ENCODE measurements at places on chromosomes 12 and 14.

DNA sequence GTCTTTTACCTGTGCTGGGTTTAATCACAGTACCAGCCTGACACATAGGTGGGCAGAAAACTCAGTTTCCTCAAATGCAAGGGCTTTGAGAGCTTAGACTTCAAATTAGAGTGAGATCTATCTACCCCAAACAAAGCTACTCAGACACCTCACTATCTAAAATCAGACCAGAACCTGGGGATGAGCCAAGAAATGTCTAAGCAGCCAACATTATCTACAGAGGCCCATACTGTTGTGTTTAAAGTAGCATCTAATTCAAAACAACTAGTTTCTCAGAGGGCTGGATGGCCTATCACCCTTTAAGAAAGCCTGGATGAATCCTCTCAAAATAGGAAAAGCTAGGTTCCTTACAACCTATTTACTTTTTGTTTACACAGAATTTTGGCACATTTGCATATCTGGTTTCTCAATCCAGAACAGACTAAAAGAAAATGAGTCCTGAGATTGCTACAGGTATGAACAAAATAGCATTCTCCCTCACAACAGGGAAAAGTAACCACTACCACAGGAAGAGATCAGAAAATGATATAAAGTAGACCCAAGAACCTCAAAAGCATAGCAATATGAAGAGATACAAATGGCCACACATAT, 142.4 kb downstream of the ZFP36L1 start:
- DNase-seq: no peak

DNA sequence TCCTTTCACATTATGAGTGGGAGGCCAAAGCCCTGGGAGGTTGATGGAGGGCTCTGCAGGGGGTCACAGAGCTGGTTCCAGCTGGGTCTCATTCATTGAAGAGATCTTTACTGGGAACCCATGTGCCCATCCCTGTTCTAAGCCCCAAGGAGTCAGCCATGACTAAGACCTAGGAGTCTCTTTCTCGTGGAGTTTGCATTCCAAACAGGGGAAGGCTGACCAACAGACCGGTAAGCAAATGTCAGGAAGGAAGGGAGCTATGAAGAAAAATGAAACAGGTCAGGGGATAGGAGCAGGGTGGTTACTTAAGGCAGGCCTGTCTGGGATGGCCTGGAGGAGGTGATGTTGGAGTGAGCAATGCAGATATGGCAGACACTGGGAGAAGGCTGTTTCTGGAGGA, 31.5 kb downstream of the SYNDIG1L start:
- DNase-seq: no peak

DNA sequence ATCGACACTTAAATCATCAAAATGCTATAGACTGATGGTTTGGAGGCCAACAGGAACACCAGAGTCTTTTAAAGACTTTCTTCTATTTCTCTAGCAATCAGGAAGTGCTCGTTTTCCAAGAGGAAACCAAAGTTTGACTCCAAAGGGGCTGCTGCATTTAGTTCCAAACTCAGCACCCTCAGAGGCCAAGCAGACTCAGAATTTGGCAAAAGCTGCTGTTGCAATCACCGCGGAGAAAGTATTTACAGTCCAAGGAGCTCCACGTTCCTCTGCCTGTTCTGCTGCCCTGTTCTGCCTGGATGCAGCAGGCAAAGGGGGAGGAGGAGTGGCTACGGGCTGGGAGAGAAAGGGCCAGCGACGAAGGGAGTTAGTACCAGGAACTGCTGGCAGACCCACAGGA, 325.1 kb downstream of the BCL11B start:
- peak; percentile 55 for DNase-seq

DNA sequence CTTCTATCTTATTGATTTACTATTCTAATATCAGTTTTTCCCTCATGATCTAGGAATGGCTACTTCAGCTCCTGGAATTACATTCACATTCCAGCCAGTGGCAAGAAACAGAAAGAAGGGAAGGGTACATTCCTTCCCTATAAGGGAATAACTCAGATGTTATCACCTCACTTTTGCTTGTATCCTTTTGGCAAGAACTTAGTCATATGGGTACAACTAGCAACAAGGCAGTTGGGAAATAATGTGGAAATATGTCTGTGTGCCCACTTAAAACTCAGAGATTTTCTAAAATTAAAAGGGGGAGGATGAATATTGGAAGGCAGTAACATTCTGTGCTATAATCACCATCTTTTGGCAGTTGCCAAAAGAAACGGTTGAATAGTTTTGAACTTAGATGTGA, 85.6 kb downstream of the MSRB3 start:
- DNase-seq: peak; percentile 46

DNA sequence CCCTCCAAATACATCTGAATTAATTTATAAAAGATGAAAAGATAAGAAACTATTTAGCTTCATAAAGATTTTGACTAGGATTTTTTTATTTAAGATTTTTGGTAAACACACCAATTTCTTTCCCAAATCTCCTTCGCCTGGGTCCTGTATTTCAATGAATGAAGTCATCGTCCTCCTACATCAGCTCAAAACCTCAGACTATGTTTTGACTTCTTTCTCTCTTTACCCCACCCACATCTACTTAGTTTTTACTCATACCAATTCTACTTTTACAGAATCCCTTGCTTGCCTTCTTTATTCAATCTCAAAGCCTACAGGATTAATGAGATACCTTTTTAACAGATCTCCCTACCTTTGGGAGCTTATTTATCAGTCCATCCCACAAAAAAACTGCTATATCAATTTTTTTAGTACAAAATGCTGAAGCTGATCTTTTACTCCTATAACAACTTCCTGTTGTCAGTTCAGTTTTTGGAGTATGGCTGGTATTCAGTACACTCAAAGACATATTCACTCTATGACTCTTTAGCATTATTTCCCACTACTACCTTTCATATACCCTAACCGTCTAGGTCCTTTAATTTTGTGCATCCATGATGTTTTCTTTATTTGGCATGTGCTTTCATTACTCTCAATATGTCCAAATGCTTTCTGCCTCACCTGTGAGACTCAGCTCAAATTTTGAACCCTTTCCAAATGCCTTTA, 18.7 kb upstream of the CCDC91 start:
- DNase-seq: no peak

DNA sequence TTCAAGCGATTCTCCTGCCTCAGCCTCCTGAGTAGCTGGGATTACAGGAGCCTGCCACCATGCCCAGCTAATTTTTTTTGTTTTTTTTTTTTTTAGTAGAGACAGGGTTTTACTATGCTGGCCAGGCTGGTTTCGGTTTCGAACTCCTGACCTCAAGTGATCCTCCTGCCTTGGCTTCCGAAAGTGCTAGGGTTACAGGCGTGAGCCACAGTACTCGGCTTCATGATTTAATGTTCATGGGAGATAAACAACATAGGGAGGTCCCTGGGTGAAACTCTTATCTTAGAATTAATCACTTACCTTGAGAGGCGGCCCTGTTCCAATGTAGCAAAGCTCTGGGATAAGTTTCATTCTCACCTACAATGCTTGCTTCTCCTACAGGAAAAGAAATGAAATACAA, 48.3 kb downstream of the SEL1L start:
- no peak for DNase-seq

- no peak for DNase-seq
Observed at GRCh38 chr12:46977871-46978375, 101.5 kb upstream of the PCED1B start.

DNA sequence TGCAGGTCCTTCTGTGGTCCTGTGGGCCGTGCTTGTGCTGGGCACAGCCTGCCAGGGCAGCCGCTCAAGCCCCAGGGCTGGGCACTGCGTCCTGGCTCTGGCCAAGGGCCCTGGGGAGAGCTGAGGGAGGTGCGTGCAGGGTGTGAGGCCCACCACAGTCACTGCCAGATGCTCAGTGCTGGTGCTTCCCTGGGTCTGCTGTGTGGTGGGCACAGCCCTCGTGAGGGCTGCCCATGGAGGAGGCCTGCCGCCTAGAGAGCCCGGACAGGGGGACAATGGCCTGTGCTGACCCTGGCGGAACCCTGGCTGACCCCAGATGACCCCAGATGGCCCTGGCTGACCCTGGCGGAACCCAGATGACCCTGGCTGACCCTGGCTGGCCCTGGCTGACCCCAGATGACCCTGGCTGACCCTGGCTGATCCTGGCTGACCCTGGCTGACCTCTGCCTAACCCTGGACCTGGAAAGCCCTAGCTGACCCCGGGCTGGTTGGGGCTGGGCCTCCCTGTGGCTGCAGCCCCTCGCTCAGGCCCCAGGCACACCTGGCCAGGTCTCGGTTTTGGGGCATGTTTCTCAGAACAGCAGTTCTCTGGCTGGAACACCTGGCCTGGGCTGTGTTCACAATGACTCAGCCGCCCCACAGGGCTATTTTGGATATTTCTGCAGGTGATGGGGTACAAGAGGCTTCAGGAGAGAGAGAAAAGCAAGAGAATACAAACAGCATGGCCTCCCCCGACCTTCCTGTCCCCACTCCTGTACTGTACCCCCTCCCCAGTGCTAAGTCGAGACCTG, 55.4 kb downstream of the TMEM121 start:
- DNase-seq: no peak

DNA sequence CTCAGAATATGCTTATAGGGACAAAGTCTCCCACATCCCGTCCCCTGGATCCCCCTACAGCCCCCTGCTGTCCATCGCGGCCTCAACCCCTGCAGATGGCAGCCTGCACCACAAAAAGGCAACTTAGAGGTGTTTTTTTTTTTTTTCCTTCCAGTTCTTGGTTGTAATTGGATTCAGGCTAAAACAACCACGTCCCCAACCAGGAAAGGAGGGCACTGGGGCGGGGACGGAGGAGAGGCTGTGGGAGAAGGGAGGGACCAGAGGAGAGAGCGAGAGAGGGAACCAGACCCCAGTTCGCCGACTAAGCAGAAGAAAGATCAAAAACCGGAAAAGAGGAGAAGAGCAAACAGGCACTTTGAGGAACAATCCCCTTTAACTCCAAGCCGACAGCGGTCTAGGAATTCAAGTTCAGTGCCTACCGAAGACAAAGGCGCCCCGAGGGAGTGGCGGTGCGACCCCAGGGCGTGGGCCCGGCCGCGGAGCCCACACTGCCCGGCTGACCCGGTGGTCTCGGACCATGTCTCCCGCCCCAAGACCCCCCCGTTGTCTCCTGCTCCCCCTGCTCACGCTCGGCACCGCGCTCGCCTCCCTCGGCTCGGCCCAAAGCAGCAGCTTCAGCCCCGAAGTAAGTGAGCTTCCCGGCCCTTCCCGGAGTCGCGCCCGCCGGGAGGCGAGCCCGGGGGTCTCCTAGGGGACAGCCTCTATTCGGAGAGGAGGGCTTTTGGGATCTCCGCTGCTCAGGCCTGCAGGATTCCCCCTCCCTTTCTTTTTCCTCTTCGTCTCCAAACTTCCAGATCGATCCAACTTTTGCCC, at the start of gene MMP14:
Gene MMP14 (plus strand): TSS at position 285 of the 813 bp plus-strand sequence. CDS start 233 bp downstream, at position 518.
- peak; percentile 93 for DNase-seq

GRCh38 chr14:64069634-64070359, 217.0 kb downstream of the SYNE2 start:
- no peak for DNase-seq

GRCh38 chr14:68757618-68758081, 35.2 kb downstream of the ZFP36L1 start:
- peak; percentile 59 for DNase-seq

GRCh38 chr14:51658441-51659173, 6.9 kb downstream of the FRMD6 start:
- no peak for DNase-seq

- DNase-seq: no peak
Observed at GRCh38 chr12:2533036-2533435, 261.7 kb upstream of the FKBP4 start.

DNA sequence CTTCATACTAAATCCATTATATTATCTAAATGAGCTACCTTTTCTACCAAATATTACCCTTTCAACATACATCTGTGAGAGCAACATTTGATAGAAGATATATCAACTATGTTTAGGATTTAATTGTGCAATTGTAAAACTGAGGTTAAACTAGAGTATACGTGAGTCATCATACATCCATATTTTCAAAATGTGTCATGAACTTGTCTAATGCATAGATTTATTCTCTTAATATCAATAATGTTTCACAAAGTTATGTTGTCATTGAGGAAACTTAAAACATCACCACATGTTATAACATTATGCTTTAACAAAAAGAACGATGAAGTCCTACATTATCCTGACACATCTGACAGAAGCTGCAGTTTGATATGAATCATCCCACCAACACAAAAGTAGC, 645.5 kb upstream of the NOVA1 start:
- DNase-seq: peak; percentile 47

- DNase-seq: peak; percentile 83
Observed at GRCh38 chr12:89450907-89451306, 73.7 kb downstream of the GALNT4 start.

DNA sequence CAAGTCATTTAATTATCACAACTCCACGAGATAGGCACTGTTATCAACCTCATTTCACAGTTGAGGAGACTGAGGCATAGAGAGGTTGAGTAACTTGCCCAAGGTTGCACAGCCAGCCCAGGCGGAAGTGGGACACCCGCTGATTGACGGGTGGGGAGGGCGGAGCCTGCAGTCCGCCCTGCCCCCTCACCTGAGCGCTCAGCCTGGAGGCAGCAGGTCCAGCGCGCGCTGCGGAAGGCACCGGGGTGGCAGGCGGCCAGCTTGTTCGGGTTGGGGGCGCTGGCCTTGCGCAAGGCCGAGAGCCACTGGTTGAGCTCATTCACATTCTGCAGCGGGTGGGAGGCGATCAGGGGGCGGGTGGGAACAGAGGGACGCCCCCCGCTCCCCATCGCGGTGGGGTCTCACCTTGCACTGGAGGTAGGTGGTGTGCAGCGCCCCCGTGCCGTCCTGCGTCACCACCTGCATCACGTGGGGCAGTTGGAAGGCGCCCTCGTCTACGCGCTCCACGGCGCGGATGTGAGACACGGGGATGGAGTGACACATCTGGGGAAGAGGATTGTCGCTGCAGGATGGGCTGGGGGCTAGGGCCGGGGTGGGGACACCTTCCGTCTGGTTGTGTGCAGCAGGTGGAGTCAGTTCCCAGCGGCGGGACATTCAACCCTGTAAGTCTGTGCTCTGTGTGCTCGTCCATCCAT, 31.7 kb downstream of the RASAL1 start:
- DNase-seq: no peak

DNA sequence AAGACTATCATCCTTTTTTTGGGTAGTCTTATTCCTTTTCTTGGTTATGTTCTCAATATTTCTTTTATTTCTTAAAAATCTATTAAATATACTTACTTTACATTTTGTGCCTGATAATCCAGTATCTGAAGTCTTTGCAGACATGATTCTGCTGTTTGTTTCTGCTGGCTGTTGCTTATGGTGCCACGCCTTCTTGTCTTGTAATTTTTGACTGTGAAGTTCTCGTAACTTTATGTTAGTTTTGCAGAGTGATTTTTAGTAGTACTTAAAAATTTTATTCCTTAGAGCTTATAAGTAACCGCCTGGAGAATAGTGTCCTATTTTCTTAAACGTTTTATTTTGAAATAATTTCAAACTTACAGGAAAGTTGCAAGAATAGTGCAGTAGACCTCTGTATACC, 10.5 kb downstream of the FRS2 start:
- no peak for DNase-seq

DNA sequence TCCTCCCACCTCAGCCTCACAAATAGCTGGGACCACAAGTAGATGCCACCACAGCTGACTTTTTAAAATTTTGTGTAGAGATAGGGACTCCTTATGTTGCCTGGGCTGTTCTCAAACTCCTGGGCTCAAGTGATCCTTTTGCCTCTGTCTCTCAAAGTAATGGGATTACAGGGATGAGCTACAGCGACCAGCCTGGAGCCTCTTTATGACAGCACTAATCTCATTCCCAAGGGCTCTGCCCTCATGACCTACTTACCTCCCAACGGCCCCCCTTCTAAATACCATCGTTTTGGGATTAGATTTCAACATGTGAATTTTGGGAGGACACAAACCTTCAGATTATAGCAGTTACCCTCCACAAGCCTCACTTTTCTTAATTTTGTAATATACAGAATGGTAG, 150.6 kb upstream of the FUT8 start:
- no peak for DNase-seq
